ENCODE measurements at places on chromosomes 13 and 19. TPM values are rescaled to one million over a fixed set of nuclear protein-coding genes. Genes with fewer than 3 reads are reported as not detected.

- H3K36me3 ChIP-seq, result no peaks in the 10 kb centered on the region
- peak overlapping the region; percentile 69 for H3K27ac ChIP-seq
- no peak overlapping the region for H3K4me3 ChIP-seq
- DNase-seq, result no peak
- H3K4me1 ChIP-seq, result peaks cover 44% of the 10 kb centered on the region
Observed at GRCh38 chr19:49567861-49568441, 12.4 kb downstream of the NOSIP start.

DNA sequence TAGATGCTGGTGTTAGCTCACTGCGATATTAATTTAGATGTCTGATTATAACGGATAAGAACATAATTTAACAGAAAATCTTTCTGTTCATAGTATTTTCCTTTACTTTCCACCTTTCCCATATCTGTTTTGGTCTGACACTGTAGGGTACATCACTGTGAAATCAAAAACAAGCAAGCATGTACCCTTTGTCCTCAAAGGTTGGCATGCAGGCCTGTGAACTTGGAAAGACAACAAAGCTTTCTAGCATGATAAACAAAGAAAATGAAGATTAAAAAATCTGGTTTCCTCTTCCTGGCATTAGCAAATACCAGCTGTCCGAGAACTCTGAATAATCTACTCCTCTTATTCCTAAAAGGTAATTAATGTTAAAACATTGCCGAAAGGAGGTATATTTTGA is 31.6 kb downstream of the THSD1 start:
- no peaks in the 10 kb centered on the region for H3K36me3 ChIP-seq
- no peaks in the 10 kb centered on the region for H3K4me1 ChIP-seq
- H3K27ac ChIP-seq, result no peak overlapping the region
- H3K4me3 ChIP-seq, result no peak overlapping the region
- no peak for DNase-seq
- no peaks in the 10 kb centered on the region for H3K27me3 ChIP-seq

GRCh38 chr13:29507356-29507755 is 88.1 kb downstream of the SLC7A1 start:
- DNase-seq, result no peak
- H3K27ac ChIP-seq, result no peak overlapping the region
- peaks cover 3% of the 10 kb centered on the region for H3K4me1 ChIP-seq
- H3K27me3 ChIP-seq, result peaks cover 27% of the 10 kb centered on the region

- H3K27me3 ChIP-seq, result no peaks in the 10 kb centered on the region
- peaks cover 16% of the 10 kb centered on the region for H3K4me1 ChIP-seq
- no peak overlapping the region for H3K4me3 ChIP-seq
- no peaks in the 10 kb centered on the region for H3K36me3 ChIP-seq
- no peak for DNase-seq
- H3K27ac ChIP-seq, result no peak overlapping the region
Observed at GRCh38 chr13:31213651-31214289, 14.0 kb downstream of the B3GLCT start.

DNA sequence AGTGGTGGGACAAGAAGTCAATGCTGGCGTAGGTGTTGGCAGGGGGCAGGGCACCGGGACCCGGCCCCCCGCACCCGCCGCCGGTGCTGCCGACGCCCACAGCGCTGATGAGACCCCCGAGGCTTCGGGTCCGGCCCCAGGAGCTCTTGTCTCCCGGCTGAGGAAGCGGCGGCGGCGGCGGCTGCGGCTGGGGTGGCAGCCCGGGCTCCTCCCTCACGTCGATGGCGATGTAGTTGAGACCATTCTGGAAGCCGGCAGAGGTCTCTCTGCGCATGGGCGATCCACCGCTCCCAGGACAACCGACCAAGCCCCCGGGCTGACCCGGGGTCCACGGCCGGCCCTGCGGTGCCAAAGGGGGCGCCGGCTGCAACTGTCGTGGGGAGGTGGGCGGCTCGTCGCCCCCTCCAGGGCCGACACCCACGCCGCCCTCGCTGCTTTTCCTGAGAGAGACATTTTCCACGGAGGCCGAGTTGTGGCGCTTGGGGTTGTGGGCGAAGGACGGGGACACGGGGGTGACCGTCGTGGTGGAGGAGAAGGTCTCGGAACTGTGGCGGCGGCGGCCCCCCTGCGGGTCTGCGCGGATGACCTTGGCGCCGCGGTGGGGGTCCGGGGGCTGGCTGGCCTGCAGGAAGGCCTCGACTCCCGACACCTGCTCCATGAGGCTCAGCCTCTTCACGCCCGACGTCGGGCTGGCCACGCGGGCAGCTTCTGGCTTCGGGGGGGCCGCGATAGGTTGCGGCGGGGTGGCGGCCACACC is 4.1 kb downstream of the IRS2 start:
- no peaks in the 10 kb centered on the region for H3K27me3 ChIP-seq
- H3K4me1 ChIP-seq, result peaks cover 40% of the 10 kb centered on the region
- no peak for DNase-seq
- H3K36me3 ChIP-seq, result peaks cover 15% of the 10 kb centered on the region
- no peak overlapping the region for H3K27ac ChIP-seq

- H3K36me3 ChIP-seq, result no peaks in the 10 kb centered on the region
- H3K27ac ChIP-seq, result no peak overlapping the region
- no peaks in the 10 kb centered on the region for H3K27me3 ChIP-seq
- DNase-seq, result no peak
- peak overlapping the region; percentile 2 for H3K4me3 ChIP-seq
Observed at GRCh38 chr13:29845440-29846056, 4.9 kb downstream of the UBL3 start.

DNA sequence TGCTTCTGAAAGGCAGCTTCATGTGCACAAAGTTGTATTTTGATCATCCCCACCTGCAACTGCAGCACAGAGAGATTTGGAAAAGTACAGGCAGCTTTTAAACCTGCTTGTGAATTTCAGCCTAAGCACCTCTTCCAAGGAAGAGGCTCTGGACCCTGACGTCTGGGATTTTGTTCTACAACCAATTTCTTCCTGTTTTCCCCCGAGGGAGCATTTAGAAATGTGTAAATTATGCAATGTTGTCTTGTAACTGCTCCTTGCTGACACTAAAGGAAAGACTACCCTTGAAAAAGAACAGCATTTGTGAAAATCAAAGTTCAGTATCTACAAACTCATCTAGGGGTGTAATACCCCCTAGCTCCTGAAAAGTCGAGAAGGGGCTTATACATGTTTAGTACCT is 15.4 kb downstream of the MED26 start:
- peaks cover 68% of the 10 kb centered on the region for H3K4me1 ChIP-seq
- DNase-seq, result no peak
- no peaks in the 10 kb centered on the region for H3K36me3 ChIP-seq
- no peak overlapping the region for H3K4me3 ChIP-seq
- no peaks in the 10 kb centered on the region for H3K27me3 ChIP-seq

The ODAD3 gene
- not detected for total RNA-seq

The LILRB2 gene
- total RNA-seq, result 1.3 TPM

- no peak overlapping the region for H3K27ac ChIP-seq
- H3K27me3 ChIP-seq, result no peaks in the 10 kb centered on the region
Observed at GRCh38 chr13:43905435-43906031, 25.8 kb downstream of the LACC1 start.

DNA sequence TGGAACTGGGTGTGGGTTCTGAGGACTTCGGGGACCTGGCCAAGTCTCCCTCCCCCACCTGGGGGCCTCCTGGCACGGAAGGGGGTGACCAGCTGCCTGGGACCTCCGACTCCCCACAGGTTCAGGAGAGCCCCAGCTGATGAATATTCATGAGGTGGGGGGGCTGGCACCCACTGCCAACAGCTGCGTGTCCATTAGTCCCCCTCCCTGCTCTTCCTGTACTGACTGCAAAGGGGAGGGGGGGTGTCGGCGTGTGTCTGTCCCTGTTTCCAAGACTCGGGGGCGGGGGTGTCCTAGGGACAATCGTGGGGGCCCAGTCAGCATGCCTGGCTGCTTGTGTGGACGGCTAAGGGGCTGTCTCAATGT is 10.6 kb upstream of the NFIX start:
- no peaks in the 10 kb centered on the region for H3K27me3 ChIP-seq
- H3K4me1 ChIP-seq, result peaks cover 18% of the 10 kb centered on the region
- no peak for DNase-seq
- H3K4me3 ChIP-seq, result no peak overlapping the region
- peak overlapping the region; percentile 85 for H3K27ac ChIP-seq

The PLPP2 gene
- total RNA-seq, result 1.2 TPM

The NDUFA3 gene
- 60.8 TPM for total RNA-seq

- no peaks in the 10 kb centered on the region for H3K4me1 ChIP-seq
- no peaks in the 10 kb centered on the region for H3K27me3 ChIP-seq
- no peak overlapping the region for H3K4me3 ChIP-seq
- no peaks in the 10 kb centered on the region for H3K36me3 ChIP-seq
- H3K27ac ChIP-seq, result no peak overlapping the region
Observed at GRCh38 chr13:93559718-93560117, 333.1 kb downstream of the GPC6 start.

- peaks cover 6% of the 10 kb centered on the region for H3K27me3 ChIP-seq
- H3K4me1 ChIP-seq, result no peaks in the 10 kb centered on the region
- no peak overlapping the region for H3K27ac ChIP-seq
Observed at GRCh38 chr13:26992951-26993719, 178.5 kb downstream of the USP12 start.

DNA sequence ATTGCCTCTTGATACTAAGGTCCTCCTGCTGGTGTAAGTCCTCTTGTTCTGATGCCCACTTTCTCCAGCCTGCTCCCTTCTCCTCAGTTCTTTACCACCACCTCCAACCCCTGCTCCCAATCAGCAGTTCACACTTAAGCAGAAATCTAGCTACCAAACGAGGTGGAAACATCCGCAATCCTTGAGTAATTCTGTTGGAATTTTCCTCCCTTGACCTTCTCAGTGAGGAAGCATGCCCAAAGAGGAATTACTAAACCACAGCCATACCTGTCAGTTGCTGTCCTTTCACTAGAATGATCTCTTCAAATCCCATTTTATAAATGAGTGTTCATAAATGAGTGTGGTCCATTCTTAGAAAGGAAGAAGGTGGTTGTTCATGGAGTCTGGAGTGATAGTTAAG is 289.9 kb downstream of the DACH1 start:
- no peak overlapping the region for H3K4me3 ChIP-seq
- DNase-seq, result no peak
- no peak overlapping the region for H3K27ac ChIP-seq
- no peaks in the 10 kb centered on the region for H3K36me3 ChIP-seq
- H3K27me3 ChIP-seq, result no peaks in the 10 kb centered on the region
- H3K4me1 ChIP-seq, result no peaks in the 10 kb centered on the region

The KRTDAP gene
- not detected for total RNA-seq

DNA sequence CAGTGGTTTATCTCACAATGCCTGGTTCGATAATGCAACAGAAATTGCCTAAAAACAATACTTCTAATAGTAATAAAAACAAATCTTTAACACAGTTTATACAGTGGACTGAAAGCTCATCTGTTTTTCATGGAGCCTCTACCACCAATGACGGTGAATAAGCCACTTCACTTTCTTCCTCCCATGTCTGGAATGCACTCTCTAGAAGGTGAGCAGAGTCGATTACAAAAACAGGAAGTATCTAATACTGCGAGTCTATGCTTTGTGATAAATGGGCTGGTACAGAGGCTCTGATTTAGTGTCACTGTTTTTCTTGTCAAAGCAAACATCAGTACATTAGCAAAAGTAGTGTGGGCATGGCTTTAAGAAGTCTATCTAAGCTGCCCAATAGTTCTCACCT is 1348.6 kb upstream of the SLC10A2 start:
- no peak for DNase-seq
- H3K4me1 ChIP-seq, result no peaks in the 10 kb centered on the region
- no peaks in the 10 kb centered on the region for H3K27me3 ChIP-seq
- no peaks in the 10 kb centered on the region for H3K36me3 ChIP-seq

The BRSK1 gene
- not detected for total RNA-seq

GRCh38 chr19:11239377-11240000 is at the start of gene ANGPTL8:
TSS of gene ANGPTL8 (plus strand) at chr19:11239619. CDS start at chr19:11239638, 19 bp downstream.
- H3K27me3 ChIP-seq, result no peaks in the 10 kb centered on the region
- no peak for DNase-seq
- H3K4me3 ChIP-seq, result no peak within 1 kb of the TSS
- H3K4me1 ChIP-seq, result no peaks in the 10 kb centered on the region

The CILP2 gene
- not detected for total RNA-seq

The KIR3DL1 gene
- total RNA-seq, result not detected

The POU2F2 gene
- 0.26 TPM for total RNA-seq

- no peaks in the 10 kb centered on the region for H3K27me3 ChIP-seq
- no peaks in the 10 kb centered on the region for H3K36me3 ChIP-seq
- no peak overlapping the region for H3K4me3 ChIP-seq
- no peak for DNase-seq
- peak overlapping the region; percentile 46 for H3K27ac ChIP-seq
Observed at GRCh38 chr19:46372901-46373490, 26.1 kb downstream of the PPP5C start.

The HIPK4 gene
- total RNA-seq, result not detected

DNA sequence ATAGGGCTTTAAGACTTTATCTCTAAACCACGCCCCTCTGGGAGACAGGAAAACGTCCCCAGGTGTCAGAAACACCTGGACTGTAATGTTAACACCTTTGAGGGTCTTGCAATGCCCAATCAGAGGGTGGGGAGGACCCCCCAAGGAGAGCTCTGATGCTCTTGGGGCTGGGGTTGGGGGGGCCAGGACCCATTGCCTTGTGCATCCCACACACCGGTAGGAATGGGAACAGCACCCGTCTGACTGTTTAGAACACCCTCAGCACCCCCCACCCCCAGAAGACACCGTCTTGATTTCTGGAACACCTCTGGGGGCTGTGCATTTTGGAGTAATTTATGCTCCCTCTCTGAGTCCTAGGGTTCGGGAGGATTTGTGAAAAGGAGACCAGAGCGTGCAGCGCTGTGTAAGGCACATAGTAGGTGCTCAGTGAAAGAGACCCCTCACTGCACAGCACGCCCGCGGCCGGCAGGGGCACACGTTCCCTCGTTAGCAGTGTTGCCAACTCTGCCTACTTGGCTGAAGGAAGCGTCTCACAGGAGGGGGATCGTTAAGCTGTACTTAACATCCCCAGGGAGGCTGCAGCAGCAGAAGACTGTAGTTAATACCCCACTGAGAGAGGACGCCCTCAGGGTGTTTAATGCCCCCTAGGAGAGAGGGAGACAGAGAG is 2.8 kb upstream of the ERFL start:
- DNase-seq, result no peak
- no peak overlapping the region for H3K27ac ChIP-seq
- no peaks in the 10 kb centered on the region for H3K36me3 ChIP-seq
- H3K4me1 ChIP-seq, result peaks cover 9% of the 10 kb centered on the region
- peaks cover 92% of the 10 kb centered on the region for H3K27me3 ChIP-seq
- H3K4me3 ChIP-seq, result no peak overlapping the region

DNA sequence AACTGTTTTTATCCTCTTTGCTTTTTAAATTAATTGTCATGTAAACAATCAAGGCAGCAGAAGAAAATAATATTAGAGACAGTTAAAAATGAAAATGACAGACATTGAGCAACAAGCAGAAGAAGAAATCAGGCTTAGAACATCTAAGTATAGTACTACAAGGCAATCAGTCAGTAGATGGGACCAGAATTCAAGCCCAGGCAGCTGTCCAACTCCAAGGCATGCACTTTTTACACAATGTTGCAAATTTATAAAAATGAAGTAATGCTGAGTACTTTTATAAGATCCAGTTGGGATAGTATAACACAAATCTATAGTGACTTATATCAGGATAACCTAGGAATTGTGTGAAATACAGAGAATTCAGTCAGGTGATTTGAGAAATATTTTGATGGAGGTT is 2815.8 kb downstream of the PCDH9 start:
- H3K4me1 ChIP-seq, result no peaks in the 10 kb centered on the region
- DNase-seq, result no peak
- H3K27ac ChIP-seq, result no peak overlapping the region
- H3K36me3 ChIP-seq, result no peaks in the 10 kb centered on the region
